ENCODE measurements at places on chromosomes 1 and 21. TPM values are rescaled to one million over a fixed set of nuclear protein-coding genes. Genes with fewer than 3 reads are reported as not detected.

Gene FAM163A
- polyA plus RNA-seq = 0.21 TPM

Gene SPATA21
- 0.15 TPM for polyA plus RNA-seq

Gene SPRR4
- not detected for polyA plus RNA-seq

Gene ALPL
- 3.4 TPM for polyA plus RNA-seq

Gene PKP1
- polyA plus RNA-seq = not detected

Gene CHIA
- polyA plus RNA-seq = not detected

Gene FCGR3A
- not detected for polyA plus RNA-seq

Gene WNT2B
- polyA plus RNA-seq = 4.7 TPM

Gene DUSP10
- 3.0 TPM for polyA plus RNA-seq

Gene C1orf87
- not detected for polyA plus RNA-seq

Gene NPHS2
- not detected for polyA plus RNA-seq

Gene GPR37L1
- not detected for polyA plus RNA-seq

Gene BOLA1
- polyA plus RNA-seq = 19.6 TPM

Gene MATN1
- polyA plus RNA-seq = 0.42 TPM

Gene ZNF124
- 23.6 TPM for polyA plus RNA-seq

Gene ARHGEF16
- polyA plus RNA-seq = 0.96 TPM

Gene SMPDL3B
- not detected for polyA plus RNA-seq

Gene PTPN22
- polyA plus RNA-seq = 0.92 TPM

Gene SPRR2B
- polyA plus RNA-seq = not detected

Gene CFHR3
- not detected for polyA plus RNA-seq

Gene MMEL1
- polyA plus RNA-seq = not detected

Gene BARHL2
- polyA plus RNA-seq = not detected

Gene NIBAN1
- 0.12 TPM for polyA plus RNA-seq

Gene IRF6
- not detected for polyA plus RNA-seq

Gene ZBTB8B
- polyA plus RNA-seq = 5.0 TPM

Gene KLF17
- polyA plus RNA-seq = not detected

Gene TESK2
- polyA plus RNA-seq = 0.50 TPM
